Stimulated activated CD8-positive, alpha-beta memory T cell treated with anti-CD3 and anti-CD28 coated beads, Interleukin-12 subunit alpha, Interleukin-12 subunit beta, amount 100 ng/mL, for 1 hour (primary cell): ENCODE measurements at places on chromosomes 3 and 15.

GRCh38 chr3:171213907-171214306, 187.4 kb upstream of the SLC2A2 start:
- DNase-seq, result no peak

DNA sequence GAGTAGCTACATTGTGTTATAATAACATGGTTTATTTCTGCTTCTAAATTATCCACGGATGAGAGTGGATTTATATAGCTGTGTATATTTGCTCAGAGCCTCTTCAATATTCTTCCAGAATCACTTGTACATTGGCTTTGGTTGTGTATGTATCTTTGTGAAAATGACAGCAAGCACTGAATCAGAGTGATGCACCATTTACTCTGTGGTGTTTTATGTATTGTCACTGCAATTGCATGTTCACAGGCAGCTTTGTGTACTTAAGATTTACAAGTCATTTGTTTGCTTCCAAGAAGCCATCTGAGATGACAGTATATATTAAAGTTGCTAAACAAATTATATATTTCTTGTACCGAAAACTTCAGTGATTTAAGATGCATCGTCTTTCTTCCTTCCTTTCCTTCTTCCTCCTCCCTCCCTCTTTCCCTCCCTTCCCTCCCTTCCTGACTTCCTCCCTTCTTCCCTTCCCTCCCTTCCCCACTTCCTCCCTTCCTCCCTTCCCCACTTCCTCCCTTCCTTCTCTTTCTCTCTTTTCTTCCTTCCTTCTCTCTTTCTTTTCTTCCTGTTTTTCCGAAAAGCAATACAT, 362.3 kb upstream of the GOLIM4 start:
- no peak for DNase-seq

DNA sequence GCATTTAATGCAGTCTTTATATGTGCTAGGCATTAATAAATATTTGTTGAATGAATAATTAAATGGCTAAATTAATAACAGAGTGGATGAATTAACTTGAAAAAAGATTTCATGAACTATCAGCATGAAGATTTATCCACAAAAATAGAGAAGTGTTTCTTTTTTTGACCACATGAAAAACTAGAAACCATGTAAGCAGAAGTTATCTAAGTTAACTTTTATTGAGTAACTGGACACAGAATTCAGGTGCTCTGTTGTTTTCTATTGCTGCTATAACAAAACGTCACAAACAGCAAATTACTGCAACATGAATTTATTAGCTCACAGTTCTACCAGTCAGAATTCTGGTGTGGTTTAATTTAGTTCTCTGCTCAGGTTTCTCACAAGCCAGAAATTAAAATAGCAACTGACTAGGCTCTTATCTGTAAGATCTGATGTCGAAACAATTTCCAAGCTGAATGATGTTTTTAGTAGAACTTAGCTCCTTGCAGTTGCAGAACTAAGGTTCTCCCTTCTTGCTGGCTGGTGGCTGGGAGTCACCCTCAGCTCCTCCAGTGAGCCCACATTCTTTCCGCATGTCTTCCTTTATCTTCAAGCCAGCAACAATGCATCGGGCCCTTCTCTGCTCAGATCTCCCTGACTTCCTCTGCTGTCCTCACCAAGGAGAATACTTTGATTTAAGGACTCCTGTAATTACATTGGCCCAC, 810.2 kb upstream of the ALCAM start:
- DNase-seq, result no peak

DNA sequence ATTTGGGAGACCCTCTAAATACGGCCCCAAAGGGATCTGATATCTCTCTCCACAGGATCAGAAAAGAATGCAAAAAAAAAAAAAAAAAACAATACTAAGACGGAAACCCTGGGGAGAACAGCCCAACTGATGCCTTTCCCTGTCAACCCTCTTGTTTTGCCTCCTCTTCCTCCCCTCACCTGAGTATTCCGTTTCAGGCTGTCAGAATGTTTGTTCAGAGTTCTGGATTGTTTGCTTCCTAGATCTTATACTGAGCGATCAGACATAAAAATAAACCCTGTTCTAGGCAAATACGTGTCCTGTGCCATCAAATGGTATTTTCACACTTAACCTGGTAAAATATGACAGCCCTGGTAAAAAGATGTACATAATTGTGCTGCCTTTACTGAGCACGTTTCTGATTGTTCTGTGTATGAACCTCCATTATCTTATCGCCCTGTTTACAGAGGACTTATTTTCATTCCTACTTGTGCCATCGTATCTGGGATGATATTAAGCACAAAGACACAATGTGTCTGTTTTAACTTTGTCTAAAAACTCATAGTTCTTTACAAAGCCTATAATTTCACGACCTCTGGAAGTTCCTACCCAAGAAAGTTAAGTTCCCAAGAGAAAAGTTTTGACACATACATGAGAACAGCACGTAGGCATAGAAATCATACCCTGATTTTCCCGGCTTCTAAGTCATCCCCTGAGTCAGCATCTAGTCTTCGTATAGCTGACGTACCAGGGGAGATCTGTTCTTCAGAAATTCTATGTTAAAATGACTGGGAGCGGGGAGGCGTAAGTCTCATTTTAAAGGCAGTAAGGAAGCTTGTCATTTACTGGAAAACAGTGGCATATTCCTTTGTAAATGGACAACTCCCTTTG, 856 bp downstream of the ZBTB38 start:
- DNase-seq, result no peak

- no peak for DNase-seq
These were observed 13.2 kb downstream of the LIMD1 start for GRCh38 chr3:45607790-45608189.

GRCh38 chr15:95278532-95279245, 1047.3 kb downstream of the MCTP2 start:
- no peak for DNase-seq

DNA sequence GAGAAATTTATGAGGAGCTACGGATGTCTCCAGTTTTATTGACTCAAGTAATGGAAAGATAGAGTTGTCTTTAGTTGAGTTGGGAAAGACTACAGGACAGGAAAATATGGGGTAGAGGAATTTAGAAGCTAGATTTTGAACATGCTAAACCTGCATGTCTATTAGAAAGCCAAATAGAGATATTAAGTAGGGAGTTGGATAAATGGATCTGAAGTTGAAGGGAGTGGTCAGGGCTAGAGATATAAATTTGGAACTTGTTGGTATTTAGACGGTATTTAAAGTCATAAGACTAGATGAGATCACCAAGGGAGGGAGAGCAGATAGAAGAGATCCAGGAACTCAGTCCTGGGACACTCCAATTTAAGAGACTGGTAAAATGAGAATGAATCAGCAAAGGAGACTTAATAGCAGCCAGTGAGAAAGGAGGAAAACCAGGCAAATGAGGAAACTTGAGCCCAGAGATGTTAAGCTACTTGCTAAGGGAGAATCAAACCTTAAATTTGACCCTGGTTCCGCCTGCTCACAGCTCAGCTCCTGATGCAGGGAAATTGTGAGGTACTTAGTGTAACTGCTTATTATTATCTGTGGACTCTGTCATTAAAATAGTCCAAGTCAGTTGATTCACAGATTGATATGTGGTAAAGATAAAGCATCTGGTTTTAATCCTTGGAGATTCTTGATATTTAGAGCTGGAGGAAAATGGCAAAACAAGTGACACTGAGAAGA, 35.8 kb downstream of the ABI3BP start:
- DNase-seq, result no peak

GRCh38 chr3:7393944-7394605, 533.2 kb downstream of the GRM7 start:
- DNase-seq, result no peak

- DNase-seq, result no peak
These were observed 36.7 kb downstream of the ARHGEF3 start for GRCh38 chr3:56764904-56765547.

- DNase-seq, result no peak
These were observed 159.6 kb downstream of the MFSD1 start for GRCh38 chr3:158961471-158961870.

DNA sequence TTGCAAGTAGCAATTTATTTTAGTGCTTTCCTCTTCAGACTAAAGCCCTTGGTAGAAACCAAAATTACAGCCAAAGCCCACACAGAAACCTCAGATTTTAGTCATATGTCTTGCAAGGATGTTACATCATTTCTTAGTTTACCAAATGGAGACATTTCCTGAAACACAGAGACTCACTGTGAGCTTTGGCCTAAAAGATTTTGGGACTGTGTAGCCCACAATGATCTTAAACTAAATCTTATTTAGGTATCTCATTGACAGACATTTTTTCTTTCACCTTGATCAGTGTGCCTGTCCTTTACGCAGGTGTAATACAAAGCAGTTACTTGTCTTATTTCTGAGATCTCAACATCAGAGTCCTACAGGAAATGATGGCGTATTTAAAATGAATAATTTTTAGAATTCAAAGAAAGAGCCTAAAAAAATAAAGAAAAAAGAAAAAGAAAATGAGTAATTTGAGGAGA, 27.8 kb upstream of the AP4E1 start:
- DNase-seq, result no peak
